ENCODE measurements at places on chromosomes 4 and X.

DNA sequence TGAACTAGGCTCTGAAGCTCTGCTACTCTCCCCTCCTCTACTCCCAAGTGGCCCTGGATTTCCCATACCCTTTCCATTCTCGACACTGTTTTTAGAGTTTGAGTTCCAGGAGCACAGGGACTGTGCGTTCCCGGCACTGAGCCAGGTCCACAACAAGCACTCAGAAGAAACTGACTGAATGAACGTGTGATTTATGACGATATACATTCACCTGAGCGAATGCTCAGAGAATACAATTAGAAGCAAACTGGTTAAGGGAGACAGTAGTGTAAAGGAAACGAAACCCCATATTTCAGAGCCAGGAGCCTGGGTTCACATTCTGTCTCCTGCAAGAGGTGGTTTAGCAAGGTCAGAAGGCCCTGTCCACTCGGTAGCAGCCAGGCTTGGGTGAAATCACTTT, 1.4 kb upstream of the KIAA0232 start:
- no peak for DNase-seq

DNA sequence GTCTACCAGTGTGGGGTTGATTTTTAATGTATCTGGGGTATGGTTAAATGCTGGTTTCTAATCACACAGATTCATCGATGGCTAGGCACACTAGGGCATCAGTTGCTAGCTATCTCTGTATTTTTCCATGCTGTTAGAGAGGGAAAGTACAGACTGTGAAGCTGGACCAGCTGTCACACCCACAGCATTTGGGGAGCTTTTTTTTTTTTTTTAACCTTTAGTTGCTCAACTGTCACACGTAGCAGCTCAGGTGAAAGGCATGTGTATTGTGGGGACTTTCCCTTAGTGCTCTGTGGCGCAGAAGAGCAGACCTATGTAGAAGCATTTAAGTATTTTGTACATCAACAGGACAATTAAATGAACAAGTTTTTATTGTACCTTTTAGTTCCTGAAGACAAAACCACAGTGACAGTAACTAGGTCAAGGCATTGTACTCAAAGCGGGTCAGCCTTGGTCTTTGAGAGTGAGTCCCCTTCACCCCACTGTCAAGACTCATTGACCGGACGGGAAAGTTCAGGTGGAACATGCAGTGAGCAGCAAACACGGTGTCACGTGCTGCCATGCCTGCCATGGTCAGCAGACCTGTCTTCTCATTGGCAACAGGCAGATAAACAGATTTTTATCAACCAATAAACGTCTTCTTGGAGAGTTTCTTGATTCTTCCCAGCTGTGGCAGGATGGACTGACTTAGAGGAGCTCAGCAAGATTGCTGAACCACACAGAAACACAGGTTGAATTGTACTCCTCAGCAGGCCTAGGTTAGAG, 65.3 kb downstream of the CASP3 start:
- DNase-seq = no peak

DNA sequence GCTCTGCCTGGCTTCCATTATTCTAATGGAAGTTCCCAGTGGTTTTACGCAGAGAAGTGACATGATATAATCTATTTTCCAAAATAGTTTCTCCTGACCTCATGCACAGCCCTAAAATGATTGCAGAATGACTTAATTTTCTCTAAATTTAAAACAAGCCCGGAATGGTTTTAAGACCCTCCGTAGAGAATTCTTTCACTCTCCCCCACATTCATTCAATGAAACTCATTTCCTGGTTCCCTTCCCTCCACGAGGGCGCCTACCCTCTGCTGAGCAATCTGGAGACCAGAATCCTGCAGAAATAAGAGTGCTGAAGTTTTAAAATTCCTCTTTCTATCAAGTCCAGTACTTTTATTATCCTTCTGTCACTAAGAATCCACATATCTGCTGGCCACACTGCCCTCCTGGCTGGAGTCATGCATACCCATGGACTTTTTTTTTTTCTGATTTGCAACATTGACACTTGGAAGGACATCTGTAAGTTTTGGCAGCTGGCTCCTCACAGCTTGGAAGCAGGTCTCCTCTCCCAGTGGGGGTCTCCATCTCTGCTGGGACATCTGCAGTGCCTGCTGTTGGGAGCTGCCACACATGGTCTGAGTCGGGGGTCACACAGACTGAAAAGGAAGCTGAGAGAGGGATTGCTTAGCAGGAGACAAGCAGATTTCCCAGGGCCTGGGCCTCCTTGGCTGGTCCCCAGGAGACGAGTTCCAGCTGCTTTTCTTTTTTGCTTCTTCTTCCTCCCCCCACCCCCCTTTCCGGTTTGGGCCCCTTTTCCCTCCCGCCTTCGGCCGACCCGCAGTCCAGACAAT, 86.1 kb downstream of the SOWAHB start:
- DNase-seq = no peak

DNA sequence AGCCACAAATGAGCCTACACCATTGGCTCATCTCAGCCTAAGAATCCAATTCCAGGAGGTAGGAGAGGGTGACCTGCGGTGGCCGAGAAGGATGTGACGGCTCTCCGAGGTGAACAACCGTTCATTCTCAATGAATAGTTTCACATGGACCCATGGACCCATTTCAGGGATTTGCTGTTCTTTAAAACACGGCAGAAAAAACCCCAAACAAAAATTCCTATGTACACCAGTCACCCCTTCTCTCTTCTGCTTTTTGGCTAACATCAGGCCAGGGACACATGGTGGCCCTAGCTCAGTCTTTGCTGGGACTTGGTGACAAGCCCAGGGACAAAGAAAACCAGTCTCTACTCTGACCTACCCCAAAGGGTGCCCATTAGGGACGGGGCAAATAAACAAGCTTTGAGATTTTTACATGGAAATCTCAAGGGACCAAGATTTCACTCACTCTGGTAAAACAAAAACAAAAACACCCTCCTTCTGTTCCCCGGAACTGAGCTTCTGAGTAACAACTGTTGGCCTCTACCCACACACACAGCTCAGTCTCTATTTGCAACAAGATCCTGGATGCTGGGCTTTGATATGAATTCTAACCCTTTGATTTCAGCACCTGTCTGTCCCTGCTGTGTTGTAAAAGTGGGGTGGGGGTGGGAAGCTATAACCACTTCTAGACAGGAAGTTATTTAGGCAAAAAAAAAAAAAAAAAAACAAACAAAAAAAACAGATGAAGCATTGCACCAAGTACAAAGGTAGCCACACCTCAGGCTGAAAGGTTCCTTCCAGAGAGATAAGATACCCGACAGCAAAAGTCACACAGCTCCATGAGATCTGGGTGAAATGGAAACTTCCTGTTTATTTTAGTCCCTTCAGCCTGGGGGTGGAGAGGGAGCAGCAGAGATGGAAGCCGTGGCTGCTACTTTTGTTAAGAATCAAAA, 49.0 kb downstream of the DDX3X start:
- no peak for DNase-seq

GRCh38 chrX:69080855-69081465, 84.3 kb downstream of the PJA1 start:
- no peak for DNase-seq

GRCh38 chr4:8675383-8675782, 82.8 kb downstream of the CPZ start:
- no peak for DNase-seq

DNA sequence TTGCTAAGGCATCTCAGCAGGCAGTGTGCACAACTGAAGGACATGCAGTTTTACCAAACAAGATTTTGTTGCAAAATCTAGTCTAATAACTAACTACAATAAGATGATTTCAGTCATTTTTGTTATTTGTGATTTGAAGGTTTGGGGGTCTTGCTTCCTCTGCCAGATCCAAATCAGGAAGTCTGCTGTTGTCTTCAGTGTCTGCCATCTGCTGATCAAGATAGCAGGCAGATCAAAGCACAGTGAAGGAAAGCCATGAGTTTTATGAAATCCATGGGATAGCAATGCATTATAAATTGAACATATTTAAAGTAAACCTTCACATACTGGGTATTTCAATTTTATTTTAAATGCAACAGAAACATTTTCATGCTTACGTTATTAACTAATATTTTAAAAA, 169.1 kb upstream of the ETNPPL start:
- no peak for DNase-seq

DNA sequence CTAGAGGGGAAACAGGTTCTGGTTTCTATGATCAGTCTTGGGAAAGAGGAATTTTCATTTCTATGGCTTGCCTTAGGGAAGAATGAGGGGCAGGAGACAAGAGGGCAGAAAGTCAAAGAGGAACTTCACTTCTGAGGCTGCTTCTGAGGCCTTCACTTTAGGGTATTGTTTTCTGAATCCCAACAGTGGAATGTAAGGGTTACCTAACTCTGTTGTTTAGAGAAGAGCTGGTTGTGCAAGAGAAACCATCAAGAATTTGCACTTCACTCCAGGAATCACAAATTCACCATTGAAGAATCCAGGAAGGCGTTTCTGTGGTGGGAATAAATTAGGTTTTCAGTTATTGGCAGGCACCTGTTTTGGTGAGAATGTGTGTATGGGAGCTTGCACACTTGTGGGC, 126.7 kb upstream of the AMOT start:
- DNase-seq = no peak

- DNase-seq = no peak
Measured at GRCh38 chr4:6749340-6750171, 33.0 kb upstream of the KIAA0232 start.

DNA sequence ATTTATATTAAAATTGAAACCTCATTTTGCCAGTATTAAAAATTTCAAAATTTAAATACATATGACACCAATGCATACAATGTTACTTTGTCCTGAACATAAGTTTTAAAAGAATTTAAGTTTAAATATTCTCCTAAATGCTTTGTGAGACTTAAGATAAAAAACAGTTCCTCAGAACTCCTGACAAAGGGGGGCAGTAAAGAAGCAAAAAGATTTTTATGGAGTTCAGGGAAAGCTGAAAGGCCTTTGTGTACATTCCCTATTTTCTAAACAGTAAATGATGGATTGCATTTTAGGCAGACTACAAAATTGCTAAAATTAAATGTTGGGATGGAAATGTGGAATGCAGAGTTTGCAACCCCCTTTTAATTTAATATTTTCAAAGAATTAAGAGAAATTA, 81.7 kb downstream of the SNCA start:
- DNase-seq = no peak

GRCh38 chr4:163878336-163879121, 384.0 kb downstream of the TMA16 start:
- no peak for DNase-seq

DNA sequence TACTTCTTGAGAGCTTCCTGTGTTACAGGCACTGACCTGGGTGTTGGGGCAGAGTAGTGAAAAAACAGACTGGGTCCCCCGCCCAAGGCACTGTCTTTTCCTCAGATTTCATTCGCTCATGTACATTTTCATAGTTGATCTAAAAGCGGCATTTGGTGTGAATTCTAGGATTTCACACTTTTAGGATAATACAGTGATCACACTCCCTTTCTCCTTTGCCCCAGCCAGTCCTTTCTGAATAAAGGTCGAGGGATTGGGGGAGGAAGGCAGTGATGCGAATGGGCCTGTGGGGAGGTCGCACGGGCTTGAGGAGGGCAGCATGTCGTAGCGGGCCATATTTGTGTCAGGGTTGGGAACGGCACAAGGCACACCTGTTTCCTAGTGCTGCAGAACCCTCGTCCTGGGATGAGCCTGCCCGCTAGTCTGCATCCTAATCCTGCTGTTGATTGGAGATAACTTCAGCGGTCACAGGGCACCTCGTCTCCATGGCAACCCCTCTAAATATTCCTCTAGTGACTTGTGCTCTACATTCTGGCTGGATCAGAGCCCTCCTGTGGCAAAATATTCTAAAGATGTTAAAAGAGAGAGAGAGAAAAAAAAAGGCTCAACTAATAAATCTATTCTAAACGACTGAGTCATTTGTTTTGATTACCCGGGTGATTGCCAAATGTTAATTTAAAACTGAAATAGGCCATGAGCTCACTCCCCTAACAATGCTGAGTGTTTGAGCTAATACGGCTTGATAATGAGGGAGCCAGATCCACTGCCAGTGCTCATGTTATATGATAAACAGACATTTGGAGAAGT, 21.8 kb downstream of the FHL1 start:
- DNase-seq = no peak

DNA sequence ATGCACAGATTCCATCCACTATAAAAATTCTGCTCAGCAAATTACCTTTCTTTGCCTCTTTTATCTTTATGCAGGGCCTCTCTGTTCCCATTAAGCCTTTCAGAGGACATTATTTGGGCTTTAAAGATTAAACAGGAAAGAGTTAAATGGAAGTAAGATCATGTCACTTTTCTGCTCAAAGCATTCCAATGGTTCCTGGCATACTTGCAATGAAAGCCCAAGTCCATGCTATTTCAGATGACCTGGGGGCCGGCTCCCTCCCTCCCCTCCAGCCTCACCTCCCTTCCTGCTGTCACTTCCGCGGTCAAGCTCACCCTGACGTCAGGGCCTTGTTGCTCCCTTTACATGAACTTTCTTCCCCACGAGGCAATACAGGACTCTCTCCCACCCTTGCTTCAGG, 125.5 kb downstream of the C4orf51 start:
- DNase-seq = no peak

DNA sequence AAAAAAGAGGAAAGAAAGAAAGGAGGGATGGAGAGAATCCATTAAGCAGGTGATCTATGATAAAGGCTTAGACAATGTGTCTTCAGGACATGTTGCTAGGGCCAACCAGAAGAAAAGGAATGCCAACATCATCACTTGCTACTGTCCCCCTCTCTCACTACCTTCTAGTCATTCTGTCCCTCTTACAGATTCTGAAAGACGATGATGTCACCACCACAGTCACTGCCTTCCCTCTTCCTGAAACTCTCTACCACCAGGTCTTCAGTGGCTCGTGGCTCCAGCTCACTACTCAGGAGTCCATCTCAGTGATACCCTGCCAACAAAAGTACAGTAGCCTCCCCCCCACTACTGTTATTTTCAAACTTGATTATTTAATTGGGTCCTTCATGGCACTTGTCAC, 64.0 kb downstream of the KCNIP4 start:
- DNase-seq = no peak

GRCh38 chr4:18934197-18934596, 912.6 kb upstream of the LCORL start:
- no peak for DNase-seq

DNA sequence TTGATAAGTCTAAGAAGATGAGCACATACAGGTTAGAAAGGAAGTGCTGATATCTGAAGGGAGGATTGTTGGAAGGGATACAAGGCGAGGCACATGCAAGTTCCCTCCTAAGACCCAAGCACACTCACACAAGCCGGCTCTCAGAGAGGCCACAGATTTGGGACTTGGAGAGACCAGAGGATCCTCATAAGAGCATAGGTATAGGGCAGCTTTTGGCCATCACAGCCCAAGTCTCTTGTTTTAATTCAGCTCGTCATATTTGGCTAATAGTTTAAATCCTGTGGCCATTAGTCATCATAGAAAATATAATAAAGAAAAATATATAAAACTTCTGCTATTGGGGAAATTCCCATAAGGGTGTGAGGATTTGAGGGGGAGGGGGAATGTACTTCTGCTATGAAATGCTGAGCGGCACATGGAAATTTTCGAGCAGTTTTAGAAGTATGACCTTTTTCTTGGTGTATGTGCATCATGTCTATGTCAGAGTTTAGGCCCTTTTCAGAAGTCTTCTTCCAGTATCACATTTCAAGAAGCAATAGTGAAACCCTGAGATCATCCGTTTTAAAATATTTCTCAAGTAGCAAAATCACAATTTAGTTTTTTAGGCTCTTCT, 97.7 kb downstream of the NFKB1 start:
- no peak for DNase-seq

All from activated naive CD8-positive, alpha-beta T cell treated with anti-CD3 and anti-CD28 coated beads, Interleukin-2, amount 50 U/mL, for 16 hours (primary cell).